ENCODE measurements at places on chromosomes 5 and 9. TPM values are rescaled to one million over a fixed set of nuclear protein-coding genes. Genes with fewer than 3 reads are reported as not detected.

The ZNF454 gene
- total RNA-seq, result not detected

The SPATA31D4 gene
- total RNA-seq, result not detected

The PHF2 gene
- total RNA-seq, result 15.9 TPM

The GABRB2 gene
- 1.9 TPM for total RNA-seq

The ADCY2 gene
- total RNA-seq, result not detected

DNA sequence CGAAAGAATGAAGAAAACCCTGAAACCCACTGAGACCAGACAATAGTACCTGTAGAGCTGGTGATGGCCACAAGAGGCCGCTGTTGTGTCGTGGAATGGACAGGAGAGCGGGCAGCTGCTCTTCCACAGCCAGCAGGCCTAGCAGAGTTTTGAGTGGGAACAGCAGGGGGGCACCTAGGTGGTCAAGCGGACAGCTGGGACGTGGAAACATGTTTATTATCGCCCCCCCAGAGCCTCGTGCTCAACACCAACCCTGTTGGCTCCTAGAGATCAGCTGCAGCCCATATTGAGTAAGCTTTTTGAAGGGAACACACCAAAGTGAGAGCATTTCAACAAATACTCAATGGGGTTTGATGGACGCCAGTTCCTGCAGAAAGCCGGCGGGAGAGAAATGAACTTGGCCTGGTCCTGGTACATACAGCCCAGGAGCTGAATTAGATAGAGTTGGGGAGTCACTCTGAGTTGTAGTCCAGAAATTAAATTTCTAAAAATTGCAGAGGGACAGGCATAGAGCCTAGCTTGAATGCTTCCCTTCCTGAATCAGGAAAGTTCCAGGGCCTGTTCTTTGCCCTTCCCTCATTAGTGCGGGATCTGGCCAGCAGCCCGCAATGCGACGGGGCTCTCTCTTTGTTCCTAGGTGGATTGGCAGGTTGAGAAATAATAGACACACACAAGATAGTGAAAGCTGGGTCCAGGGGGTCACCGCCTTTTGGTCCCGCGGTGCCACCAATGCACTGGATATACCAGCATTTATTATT, 33.8 kb downstream of the MFAP3 start:
- peak; percentile 83 for DNase-seq

DNA sequence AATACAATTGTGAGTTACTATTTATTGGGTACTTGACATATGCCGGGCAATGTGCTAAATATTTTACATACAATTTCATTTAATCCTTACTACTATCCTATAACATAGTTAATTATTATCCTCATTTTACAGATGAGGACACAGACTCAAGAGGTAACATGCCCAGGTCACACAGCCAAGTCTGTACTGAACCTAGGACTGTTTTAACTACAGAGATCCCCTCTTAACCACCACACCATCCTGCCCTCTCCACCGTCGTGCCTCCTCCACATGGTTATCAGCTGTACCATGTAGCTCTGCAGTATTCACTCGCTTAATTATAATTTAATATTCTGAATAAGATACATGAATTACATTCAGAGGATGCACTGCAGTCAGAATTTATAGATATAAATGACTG, 5.3 kb downstream of the RAB14 start:
- DNase-seq, result no peak

GRCh38 chr5:101969742-101970141, 326.3 kb downstream of the SLCO4C1 start:
- no peak for DNase-seq

GRCh38 chr5:129631961-129632360, 115.9 kb upstream of the MINAR2 start:
- DNase-seq, result peak; percentile 35

DNA sequence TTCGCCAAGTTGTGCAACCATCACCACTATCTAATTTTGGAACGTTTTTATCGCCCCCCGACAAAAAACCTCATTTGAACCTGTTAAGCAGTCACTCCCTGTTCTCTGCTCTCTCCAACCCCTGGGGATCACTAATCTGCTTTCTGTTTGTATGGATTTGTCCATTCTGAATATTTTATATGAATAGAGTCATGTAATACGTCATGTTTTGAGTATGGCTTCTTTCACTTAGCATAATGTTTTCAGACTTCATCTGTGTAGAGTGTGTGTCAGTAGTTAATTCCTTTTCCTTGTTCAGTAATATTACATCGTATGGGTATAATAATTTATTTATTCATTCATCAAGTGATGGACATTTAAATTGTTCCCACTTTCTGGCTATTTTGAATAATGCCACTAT, 232.2 kb downstream of the SMARCA2 start:
- DNase-seq, result no peak

DNA sequence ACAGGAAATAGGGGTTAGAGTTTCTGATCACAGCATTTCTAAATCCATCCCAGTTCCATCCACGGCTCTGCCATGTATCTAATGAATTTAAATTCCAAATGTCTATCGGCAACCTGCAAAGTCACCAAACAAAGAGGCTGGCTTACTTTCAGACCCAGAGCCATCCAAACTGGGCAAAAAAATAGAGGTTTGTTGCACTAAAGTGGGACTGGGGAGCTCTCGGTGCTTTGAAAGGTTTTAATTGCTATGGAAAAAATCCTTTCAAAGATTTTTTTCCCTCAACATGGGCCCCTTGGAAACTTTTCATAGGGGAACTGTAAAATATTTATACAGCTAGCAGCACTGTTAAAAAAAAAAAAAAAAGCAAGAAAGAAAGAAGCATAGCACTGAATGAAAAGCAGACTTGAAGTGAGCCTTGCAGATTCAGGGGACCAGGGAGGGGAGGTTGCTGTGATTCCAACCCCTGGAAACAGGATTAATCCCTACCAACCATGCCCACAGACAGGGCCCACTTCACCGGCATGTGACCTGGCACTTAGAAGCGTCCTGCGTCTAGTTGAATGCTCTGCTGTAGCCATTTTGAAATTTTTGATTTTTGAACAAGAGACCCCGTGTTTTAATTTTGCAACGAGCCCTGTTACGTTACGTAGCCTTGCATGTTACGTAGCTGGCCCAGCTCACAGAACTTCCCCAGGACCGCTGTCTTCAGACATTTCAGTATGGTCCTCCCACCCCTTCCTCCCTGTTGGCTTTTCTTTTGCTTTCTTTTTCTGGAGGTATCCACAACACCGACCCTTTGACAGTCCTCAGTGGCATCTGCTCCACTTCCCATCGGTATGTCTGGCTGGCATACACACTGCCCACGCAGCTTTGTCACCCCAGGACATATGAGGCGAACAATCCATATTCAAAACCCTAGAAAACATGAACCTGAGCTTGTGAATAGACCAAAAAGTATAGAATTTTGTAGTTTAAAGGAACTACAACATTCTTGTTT, 105.3 kb upstream of the NFIB start:
- DNase-seq, result peak; percentile 9

DNA sequence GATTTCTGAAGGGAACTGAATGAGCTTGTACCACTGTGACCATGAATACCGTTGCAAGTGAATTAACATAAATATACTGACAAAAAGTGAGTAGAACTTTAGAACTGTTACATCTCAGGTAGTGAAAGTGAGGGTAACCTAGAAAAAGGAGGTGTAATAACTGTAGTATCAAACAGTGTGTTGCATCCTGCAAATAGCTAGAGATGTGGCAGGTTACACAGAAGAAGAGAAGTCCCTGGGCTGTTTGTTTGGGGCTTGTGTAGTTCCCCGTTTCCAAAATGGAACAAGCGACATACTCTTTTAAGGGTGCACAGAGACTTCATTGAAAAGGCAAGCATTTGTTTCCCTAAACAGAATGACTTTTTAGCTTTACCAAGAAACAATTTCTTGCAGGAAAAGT, 214.8 kb downstream of the NR3C1 start:
- no peak for DNase-seq

DNA sequence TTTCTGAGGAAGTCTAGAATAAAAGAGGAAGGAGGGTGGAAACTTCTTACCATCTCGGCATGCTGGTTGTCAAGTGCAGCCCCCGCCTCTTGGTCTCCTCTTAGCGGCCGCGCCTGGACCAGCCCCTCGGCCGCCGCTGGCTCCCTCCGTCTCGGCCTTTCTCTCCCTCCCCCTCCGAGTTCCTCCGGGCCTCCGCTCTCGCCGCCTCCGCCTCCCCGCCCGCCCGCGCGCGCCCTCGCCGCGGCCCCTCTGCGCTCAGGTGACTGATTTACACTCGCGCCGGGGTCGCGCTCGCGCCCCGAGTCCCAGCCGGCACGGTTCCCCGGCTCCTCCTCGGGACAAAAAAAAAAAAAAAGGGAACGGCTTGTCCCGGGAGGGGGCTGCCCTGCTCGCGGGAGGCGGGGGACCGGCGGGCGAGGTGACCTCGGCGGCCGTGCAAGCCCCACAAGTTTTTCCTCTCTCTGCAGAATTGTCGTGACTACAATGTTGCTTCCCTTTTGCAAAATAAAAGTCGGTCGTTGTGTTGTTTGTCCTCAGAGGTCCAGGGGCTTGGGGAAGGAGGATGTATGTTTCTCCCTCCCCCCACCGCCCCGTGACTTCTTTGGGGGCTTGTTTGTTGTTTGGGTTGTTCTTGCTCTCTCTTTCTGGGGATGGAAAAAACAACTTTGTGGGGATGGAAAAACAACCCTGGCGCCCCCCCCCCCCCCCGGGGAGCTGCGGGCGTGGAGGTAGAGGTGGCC, at the start of gene BNC2:
Gene BNC2, minus strand, starts transcription at position 75 of the 740 bp plus-strand sequence. Its CDS starts 22 bp downstream, at position 53.
- DNase-seq, result peak; percentile 79

DNA sequence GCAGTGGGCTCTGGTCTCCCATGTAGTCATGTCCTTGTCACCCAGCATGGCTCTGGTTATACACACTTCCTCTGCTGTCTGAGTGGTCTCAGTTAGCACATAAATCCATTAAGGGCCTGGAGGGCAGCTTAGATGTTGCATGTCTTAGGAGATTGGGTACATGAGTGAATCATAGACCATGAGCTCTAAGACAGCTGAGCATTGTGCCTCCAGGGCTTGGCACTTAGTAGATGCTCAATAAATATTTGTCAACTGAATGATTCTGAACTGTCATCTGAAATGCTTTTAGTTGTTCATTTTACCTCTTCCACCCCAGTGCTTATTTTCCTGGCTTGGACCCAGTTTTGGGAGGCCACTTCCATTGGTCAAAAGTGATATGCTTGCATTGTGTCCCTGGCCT, 135.6 kb downstream of the BOD1 start:
- DNase-seq, result no peak

- no peak for DNase-seq
Measured at GRCh38 chr5:69491838-69492390, 676 bp upstream of the OCLN start.

- no peak for DNase-seq
Measured at GRCh38 chr5:127556609-127557334, 39.3 kb downstream of the PRRC1 start.

- peak; percentile 22 for DNase-seq
Measured at GRCh38 chr5:103942587-103943186, 380.1 kb upstream of the NUDT12 start.

All from myocyte (in vitro differentiated cells).